ENCODE measurements at places on chromosomes 7 and 10. TPM values are rescaled to one million over a fixed set of nuclear protein-coding genes. Genes with fewer than 3 reads are reported as not detected.

CNNM1 gene
- total RNA-seq, result not detected

LRRN3 gene
- not detected for total RNA-seq

SEMA3E gene
- 15.8 TPM for total RNA-seq

SUGCT gene
- total RNA-seq, result 9.6 TPM

TMEM229A gene
- not detected for total RNA-seq

ADK gene
- 41.1 TPM for total RNA-seq

HIPK2 gene
- total RNA-seq, result 17.4 TPM

SIRT1 gene
- 9.5 TPM for total RNA-seq

PIP gene
- not detected for total RNA-seq

RPEL1 gene
- total RNA-seq, result not detected

AKR1D1 gene
- total RNA-seq, result not detected

OR6V1 gene
- not detected for total RNA-seq

NPFFR1 gene
- total RNA-seq, result not detected

TMEM270 gene
- total RNA-seq, result not detected

CYP2C18 gene
- total RNA-seq, result not detected

CAMK2G gene
- 17.9 TPM for total RNA-seq

PLPP4 gene
- 0.55 TPM for total RNA-seq

CDC14C gene
- not detected for total RNA-seq

INMT gene
- total RNA-seq, result 28.2 TPM

FAM25C gene
- total RNA-seq, result not detected

DYNC1I1 gene
- 11.8 TPM for total RNA-seq

OGDHL gene
- total RNA-seq, result not detected

VPS37D gene
- total RNA-seq, result not detected

ANKRD30A gene
- total RNA-seq, result not detected

PALD1 gene
- total RNA-seq, result 1.8 TPM

RAB19 gene
- total RNA-seq, result not detected

HOXA7 gene
- total RNA-seq, result 8.4 TPM

AKR1E2 gene
- total RNA-seq, result 31.3 TPM

RADIL gene
- 5.0 TPM for total RNA-seq

ZP3 gene
- total RNA-seq, result 1.9 TPM

CPA2 gene
- total RNA-seq, result not detected

C10orf90 gene
- 0.21 TPM for total RNA-seq

PNLIPRP3 gene
- not detected for total RNA-seq

SGCE gene
- total RNA-seq, result 166 TPM

CLDN4 gene
- total RNA-seq, result 7.4 TPM

MMP21 gene
- not detected for total RNA-seq

KAZALD1 gene
- total RNA-seq, result 34.6 TPM

FAM13C gene
- 24.9 TPM for total RNA-seq

TRIM74 gene
- not detected for total RNA-seq

STEAP1 gene
- 9.4 TPM for total RNA-seq

LRMDA gene
- total RNA-seq, result 2.8 TPM

PILRA gene
- total RNA-seq, result 3.3 TPM

CLDN3 gene
- total RNA-seq, result 0.88 TPM

GIMAP6 gene
- total RNA-seq, result 37.3 TPM

CNPY1 gene
- not detected for total RNA-seq

KCTD7 gene
- total RNA-seq, result 16.8 TPM

PNPLA8 gene
- 54.0 TPM for total RNA-seq

MBL2 gene
- total RNA-seq, result not detected

TNS3 gene
- 62.7 TPM for total RNA-seq

SYT15B gene
- total RNA-seq, result 11.3 TPM
